ENCODE measurements at places on chromosomes 3 and 15.

DNA sequence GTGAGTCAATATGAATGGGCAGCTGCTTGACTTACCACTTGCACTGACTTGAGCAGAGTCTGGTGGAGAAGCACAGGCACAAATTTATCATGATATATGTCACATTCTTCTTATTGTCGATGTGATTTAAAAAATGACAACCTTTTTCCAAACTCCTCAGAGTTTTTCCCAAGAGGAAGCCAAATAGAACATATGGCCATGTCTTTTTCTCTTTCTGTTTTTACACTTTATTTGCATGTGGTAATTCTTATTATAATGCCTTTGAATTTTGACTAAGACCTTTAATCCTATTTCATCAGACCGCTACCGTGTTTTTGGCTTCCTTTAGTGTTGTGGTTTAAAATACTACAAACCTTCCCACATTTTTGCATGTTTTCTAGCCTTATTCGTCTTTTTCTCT, 666.2 kb downstream of the PDCD6IP start:
- DNase-seq = no peak

- DNase-seq = no peak
These were observed 100.0 kb downstream of the CACNA2D3 start for GRCh38 chr3:54222316-54222715.

DNA sequence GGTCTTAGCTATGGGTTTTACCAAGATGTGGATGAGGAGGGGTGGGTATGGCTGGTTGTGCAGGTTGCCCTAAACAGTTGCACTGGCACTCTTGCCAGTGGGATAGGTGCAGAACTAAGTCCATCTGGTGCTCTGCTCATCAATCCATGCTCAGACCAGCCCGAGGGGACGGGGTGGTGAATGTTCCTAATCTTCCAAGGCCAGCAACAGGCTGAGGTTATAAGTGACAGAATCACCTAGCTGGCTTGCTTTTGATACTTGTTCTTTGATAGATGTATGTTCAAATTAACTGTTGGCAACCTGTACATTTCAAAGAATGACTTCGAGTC, 53.5 kb upstream of the CCR2 start:
- DNase-seq = no peak

- no peak for DNase-seq
These were observed 207.3 kb downstream of the NECTIN3 start for GRCh38 chr3:111278959-111279358.

DNA sequence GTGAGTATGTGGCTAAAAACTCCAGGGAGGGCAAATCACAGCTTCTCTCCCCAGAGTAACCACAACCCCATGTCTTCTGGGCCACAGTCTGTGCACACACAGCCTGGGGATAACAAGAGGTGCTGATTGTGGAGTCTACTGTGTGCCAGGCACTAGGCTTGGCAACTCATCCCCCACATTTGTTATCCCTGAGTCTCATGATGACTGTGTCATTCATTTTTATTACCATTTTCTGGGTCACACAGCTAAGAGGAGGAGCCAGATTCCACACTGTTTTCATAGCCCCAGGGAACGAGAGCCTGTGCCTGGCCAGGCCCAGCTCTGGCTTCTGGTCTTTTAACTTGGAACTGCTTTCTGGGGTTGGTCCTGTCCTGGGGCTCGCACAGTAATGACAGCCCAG, 34.5 kb downstream of the ESYT3 start:
- DNase-seq = no peak
